ENCODE measurements at places on chromosomes 4 and X. TPM values are rescaled to one million over a fixed set of nuclear protein-coding genes. Genes with fewer than 3 reads are reported as not detected.

The TDO2 gene
- polyA plus RNA-seq: not detected

The HTN3 gene
- not detected for polyA plus RNA-seq

The MAGEC2 gene
- polyA plus RNA-seq: not detected

- DNase-seq: no peak
These were observed 17.1 kb downstream of the LDB2 start for GRCh38 chr4:16881151-16881884.

- DNase-seq: no peak
These were observed 88.4 kb upstream of the TLL1 start for GRCh38 chr4:165784672-165785071.

DNA sequence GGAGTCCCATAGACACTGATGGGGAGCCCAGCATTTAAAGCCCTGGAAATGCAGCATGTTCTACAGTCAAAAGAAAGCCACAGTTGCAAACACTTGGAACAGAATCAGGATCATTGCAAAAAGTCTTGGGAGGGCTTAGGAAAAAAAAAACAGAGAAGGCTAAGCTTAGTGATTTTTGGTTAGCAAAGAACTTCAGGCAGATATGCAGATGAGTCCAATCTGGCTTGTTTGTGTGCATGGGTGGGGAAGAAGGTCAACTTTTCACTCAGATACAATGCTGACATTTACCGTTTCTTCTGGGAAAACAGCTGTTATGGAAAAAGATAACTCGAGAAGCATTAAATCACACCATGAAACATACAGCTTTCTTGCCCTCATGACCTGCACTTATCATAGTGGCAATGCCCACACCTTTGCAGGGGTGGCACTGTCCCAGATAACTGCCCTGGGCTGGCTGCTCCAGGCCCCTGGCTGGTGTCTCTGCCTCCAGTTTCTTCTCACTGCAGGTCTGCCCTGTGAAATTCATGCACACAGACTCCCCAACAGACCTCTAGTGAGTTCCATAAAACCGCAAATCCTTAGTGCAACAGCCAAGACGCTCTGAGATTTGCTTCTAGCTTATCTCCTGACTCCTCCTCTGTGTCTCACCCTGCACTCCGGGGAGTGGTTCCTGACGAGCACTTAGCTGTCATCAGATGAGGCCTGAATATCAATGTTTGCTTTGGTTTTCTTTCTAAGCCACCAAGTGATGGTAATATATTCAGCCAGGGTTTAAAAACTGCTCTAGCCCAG, 99.2 kb downstream of the DRD5 start:
- DNase-seq: no peak

GRCh38 chr4:39124885-39125599, 57.3 kb upstream of the WDR19 start:
- DNase-seq: no peak

- no peak for DNase-seq
These were observed 2.6 kb upstream of the ADH1B start for GRCh38 chr4:99323756-99324155.

DNA sequence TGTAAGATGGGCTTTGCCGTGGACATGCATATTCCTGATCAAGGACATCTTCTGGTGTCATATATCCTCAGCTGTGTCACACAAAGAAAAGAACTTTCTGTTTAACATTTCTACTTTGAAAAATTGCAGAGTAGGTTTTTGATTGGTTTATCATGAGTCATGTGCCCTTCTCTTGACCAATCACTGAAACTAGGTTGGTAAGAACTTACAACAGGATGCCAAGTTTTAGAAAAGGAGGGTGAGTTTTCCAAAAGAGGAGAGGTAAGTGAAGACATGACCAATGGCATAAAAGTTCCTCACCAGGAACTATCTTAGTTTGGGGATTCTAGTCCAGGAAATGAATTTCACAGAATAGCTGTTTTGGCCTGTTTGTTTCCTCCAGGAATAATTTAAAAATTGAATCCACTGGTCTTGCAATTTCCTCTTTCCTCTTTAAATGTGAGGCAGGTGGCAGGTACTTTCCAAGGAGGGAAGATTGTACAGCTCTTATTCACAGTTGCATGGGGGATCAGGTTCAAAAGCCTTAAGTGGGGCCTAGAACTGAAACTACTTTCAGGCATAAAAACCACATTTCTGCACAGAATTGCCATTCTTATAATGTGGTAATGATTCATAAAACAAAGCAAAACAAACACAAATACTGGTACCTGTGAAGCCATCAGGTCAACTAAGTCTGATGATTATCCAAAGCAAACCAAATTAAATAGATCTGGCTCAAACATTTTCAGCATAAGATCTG, 1114.5 kb upstream of the LCORL start:
- no peak for DNase-seq

DNA sequence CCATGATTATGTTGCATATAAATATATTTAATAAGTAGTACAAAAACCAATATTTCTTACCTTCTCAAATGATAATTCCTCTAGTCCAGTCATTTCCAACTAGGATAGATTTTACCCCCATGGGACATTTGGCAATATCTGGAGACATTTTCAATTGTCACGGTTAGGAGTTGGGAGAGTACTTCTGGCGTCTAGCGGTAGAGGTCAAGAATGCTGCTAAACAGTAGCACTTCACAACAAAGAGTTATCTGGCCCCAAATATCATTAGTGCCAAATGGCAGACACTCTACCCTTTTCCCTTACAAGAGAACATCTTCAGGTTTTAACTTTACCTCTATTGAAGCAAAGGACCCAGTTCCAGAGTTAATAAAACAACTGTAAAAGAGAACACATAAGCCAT, 168.1 kb downstream of the FAT4 start:
- no peak for DNase-seq

DNA sequence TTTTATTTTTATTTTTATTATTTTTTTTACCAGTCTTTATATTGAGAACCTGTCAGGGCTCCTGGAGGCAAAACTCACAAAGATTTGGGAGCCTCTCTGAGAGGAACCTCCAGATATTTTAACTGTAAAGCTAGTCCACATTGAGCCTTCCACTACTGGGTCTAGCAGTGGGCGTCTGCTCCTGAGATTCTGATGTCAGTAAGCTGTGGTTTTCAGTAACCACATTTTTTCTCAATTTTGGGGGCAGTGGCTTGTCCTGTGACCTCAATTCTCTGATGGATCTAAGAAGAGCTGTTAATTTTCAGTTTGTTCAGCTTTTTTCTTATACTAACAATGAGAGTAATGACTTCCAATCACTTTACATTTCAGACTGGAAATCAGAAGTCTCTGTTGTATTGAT, 23.6 kb upstream of the GPRASP1 start:
- DNase-seq: no peak

- no peak for DNase-seq
These were observed 60.4 kb upstream of the BCOR start for GRCh38 chrX:40158036-40158706.

DNA sequence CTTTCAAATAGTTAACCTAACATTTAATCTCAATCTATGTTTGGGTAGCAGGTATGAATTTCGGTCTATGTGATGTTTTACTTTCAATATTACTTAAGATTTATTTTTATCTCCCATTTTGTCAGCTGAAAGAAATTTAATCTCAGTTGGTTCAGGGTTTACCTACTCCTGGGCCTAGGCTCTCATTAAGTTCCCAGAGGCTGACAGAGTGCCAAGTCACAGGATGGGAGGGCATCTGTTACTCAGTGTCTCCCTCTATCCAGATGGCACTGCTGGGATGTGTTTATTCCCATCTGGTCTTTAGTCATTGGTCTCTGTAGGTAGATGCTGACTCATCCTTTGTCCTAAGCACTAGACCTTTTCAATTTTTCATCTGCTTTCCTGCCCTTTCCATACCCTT, 129.4 kb upstream of the ARSJ start:
- DNase-seq: peak; percentile 59

Data from foreskin keratinocyte (primary cell).